NCI-H146 (cell line): ENCODE measurements at places on chromosomes 7 and 10.

DNA sequence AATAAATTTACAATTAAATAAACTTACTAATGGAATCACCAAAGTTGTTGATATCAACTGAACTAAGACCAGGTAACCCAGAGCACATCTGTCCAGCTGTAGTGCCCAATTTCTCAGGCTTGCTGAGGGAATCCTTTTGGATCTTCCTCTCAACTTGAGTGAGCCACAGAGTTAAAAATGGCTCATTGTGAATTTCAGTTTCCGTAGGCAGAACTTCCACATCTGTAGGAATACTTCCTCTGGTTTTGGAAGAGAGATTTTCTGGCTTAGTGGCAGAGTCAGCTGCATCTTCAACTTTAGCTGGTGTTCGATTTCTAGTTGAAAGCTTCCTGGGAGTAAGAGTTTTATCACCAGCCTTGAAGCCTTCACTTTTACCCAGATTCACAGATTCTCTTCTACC is 11.3 kb downstream of the MKI67 start:
- DNase-seq: no peak

- no peak for DNase-seq
Measured at GRCh38 chr7:78071491-78072200, 273.1 kb downstream of the PHTF2 start.

DNA sequence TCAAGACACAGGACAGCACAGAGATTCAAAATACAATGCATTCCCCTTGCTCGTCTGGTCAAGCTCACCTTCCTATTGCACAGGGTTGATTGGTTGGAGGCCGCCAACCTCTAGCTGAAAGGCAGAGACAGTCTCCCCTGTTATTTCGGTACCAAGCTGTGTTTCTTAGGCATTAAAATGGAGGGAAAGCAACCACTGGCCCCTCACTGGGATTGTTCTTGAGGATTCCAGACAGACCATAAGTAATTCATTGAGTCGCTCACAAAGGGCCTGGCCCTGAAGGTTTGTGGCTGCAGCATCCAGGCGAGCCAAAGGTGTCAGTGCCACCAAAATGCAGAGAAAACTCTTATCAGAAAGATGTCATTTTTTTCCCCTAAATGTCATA is 81.2 kb downstream of the PARP12 start:
- DNase-seq: no peak

- no peak for DNase-seq
Measured at GRCh38 chr7:95989301-95989700, 216.9 kb downstream of the DYNC1I1 start.

DNA sequence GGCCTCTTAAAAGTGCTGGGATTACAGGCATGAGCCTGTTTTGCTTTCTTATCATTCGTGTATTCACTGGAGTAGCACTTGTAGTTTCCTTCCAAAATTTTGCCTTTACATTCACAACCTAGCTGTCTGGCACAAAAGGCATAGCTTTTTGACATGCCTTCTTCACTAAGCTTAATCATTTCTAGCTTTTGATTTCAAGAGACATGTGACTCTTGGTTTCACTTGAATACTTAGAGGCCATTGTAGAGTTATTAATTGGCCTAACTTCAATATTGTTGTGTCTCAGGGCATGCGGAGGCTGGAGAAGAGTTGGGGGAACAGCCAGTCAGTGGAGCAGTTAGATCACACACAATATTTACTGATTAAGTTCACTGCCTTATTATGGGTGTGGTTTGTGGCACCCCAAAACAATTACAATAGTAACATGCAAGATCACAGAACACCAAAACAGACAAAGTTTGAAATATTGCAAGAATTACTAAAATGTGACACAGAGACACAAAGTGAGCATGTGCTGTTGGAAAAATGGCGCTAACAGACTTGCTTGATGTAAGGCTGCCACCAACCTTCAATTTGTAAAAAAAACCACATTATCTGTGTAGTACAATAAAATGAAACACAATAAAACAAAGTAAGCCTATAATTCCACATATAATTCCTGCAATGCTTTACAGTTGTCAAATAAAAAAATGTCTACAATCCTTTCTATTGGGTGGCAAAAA is 43.1 kb downstream of the BRAF start:
- DNase-seq: no peak

- DNase-seq: no peak
Measured at GRCh38 chr7:2230226-2230625, 2.5 kb downstream of the MAD1L1 start.
